ENCODE measurements at places on chromosomes 2 and 18. TPM values are rescaled to one million over a fixed set of nuclear protein-coding genes. Genes with fewer than 3 reads are reported as not detected.

Gene MAP3K19
- total RNA-seq: not detected

Gene ZFP36L2
- 84.3 TPM for total RNA-seq

DNA sequence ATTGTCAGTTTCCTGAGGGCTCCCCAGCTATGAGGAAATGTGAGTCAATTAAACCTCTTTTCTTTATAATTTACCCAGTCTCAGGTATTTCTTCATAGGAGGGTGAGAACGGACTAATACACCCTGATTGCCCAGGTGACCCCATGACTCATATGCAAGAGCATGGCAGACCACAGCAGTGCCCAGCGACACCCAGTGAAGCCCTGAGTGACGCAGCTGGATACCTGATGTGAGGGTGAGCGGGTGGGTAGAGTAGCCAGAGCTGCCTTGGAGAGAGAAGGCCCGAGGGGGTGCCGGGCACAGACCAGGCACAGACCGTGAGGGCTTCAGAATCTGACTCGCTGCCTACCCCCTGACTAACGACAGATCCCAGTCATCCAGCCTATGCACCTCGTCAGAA, 15.4 kb downstream of the ALPG start:
- H3K27ac ChIP-seq: no peak overlapping the region
- H3K4me1 ChIP-seq: peaks cover 18% of the 10 kb centered on the region
- DNase-seq: no peak
- H3K27me3 ChIP-seq: peaks cover 79% of the 10 kb centered on the region
- no peak overlapping the region for H3K4me3 ChIP-seq

DNA sequence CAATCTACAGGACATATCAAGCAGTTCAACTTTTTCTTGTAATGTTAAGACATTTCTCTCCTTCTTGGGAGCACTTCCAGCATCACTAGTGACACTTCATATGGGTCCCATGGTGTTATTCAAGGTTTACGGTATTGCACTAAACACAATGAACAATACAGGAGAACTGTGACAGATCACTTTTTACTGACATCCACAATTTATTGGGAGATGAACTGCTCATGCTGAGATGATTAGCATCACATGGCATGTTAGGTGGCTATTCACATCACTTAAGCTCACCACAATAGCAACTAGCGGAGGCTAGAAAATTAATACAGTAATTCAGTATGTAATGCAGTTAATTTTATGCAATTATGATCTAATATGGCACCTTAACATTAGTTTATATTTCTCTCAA, 264.4 kb downstream of the ERBB4 start:
- H3K4me3 ChIP-seq: no peak overlapping the region
- H3K27ac ChIP-seq: no peak overlapping the region
- H3K27me3 ChIP-seq: no peaks in the 10 kb centered on the region
- no peaks in the 10 kb centered on the region for H3K4me1 ChIP-seq
- H3K36me3 ChIP-seq: no peaks in the 10 kb centered on the region

DNA sequence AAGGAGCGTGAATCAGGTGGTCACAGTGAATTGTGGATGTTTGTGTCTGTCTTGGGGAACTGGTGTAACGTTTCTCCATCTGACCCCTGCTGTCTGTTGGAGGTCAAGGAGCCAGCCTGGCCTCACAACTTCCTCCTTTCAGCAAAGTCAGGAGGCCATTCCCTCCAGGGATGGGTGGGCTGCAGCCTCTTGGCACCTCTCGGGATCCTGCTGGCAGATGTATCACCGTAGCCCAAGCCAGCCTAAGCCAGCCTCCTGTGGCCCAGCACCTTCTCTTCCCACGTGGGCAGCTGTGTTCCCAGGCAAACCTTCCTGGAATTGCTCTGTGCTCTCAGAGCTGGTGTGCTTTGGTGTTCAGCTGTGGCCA, 30.5 kb downstream of the HPCAL1 start:
- no peak overlapping the region for H3K27ac ChIP-seq
- no peak for DNase-seq
- no peaks in the 10 kb centered on the region for H3K27me3 ChIP-seq
- no peaks in the 10 kb centered on the region for H3K36me3 ChIP-seq
- no peak overlapping the region for H3K4me3 ChIP-seq

All from esophagus muscularis mucosa (tissue), 4 donors.